ENCODE measurements at places on chromosomes 4 and X.
A peak's percentile ranks its signal among the peaks of the same experiment; 100 is the strongest.

DNA sequence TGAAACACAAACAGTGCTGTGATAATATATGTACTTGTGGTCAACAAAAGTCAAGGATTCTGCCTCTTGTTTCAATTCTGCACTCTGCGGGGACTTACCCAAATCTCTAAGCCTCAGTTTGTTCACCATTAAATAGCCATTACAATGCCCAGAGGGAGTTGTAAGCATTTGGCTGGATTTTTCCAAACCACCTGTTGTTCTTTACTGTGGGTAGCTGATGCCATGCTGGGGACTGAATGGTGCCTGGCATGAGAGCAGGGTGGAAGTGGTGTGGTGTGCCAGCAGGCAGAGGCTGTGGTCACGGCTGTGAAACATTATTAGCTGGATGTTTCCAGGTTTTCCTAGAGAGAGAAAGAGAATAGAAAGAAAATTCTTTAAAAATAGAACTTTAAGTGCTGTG is 60.7 kb upstream of the PAK3 start:
- DNase-seq, result no peak

DNA sequence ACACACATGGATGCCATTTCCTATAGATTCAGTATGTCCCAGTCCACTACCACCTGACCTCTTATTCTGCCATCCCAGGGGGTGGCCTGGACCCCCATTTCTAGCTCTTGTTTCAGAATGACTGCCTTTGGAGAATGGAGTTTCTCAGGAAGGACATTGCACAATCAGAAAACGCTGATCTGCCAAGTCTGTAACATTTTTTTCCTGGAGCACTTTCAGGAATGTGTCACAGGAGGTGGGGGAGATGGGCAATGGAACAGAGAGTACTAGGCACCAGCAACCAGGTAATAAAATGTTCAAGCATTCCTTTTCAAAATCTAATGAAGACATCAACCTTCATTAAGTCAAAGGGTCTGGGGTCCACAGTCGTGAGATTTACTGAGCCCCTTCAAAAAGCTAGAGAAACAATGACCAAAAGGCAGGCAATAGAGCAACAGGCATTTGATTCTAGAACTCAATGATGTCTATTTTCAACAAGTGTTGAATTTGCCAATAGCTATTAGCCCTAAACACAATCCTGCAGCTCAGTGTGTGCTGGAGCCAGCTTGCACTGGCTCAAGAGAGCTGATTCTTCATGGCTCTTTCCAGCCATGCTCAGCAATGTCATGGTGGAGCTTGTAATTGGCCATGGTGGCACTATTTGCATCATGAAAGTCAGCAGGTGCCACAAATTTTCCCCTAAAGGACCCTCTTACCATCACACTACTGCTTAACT is 87.1 kb downstream of the KDR start:
- no peak for DNase-seq

DNA sequence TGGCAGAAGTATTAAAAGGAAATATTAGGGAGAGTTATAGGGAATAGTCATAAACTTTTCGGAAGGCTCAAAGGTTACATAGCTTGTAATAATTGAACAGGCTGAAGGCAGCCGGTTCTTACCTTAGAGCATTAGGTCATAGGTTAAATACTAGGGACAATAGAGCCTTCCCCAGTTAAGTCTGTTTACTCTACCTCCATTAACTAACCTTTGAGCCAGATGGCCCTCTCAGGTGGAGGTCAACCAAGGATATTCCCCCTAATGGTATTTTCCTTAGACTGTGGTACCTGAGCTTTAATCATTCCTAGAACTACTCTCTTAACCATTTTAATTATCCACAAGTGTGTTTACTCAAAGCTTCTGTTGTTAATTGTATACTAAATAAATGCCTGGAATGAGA is 920.9 kb upstream of the PABPC4L start:
- DNase-seq, result no peak

DNA sequence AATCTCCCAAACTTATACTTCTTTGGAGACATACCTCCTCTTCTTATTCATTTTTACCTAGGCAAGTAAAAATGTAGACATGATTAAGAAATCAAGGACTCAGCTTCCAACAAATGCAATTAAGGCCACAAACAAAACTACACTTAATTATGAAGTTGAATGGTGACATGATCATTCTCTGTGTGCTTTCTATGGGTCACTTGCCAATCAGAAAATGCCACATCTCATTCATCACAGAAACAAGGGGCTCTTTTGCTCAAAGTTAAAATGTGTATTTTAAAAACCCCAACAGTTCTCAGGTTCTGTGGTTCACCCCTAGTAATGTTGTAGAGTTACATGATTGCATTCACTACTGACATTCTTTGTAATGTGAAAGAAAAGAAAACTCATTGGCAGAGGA is 273.5 kb downstream of the DCHS2 start:
- DNase-seq, result no peak

- no peak for DNase-seq
Observed at GRCh38 chr4:152696764-152697261, 17.0 kb upstream of the TMEM154 start.

GRCh38 chr4:158808399-158808798 is 39.6 kb downstream of the FNIP2 start:
- no peak for DNase-seq

- no peak for DNase-seq
Observed at GRCh38 chr4:42605264-42605663, 51.6 kb downstream of the ATP8A1 start.

DNA sequence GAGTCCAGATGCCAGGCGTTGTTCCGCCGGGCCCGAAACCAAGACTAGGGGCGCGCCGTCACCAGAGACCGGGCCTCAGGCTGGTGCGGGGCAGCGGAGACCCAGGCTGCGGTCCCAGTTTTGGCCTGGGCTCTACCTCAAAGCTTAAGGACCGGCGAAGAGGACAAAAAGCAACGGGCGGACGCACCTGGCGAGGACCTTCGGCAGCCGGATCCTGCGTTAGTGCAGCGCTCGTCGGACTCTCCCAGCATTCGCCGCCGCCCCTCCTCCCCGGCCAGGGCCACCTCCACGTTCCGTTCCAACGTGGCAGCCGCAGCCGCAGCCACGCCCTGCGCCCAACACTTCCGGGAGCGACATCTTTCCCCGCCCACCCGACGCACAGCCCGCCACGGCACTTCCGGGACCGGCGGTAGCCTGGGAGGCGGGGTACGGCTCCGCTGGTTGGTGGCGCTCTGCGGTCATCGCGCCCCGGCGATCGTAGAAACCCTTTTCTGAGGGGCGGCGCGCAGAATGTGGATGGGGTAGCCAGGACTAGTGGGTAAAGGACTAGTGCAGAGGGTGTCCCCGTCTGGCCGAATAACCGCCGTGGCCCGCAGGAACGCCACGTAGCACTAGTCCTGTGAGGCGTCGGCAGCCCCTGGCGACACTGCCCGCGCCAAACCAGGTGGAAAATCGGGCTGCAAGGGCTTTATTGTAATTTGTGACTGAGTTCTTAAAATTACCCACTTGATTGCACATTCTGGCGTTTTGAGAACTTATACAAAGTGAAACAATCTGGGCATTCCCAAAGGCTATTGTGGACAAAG is at the start of gene SEC31A:
Gene SEC31A, minus strand, starts transcription at position 253 of the 806 bp plus-strand sequence. CDS start 9,217 bp downstream, outside the sequence.
- DNase-seq, result peak; percentile 82

DNA sequence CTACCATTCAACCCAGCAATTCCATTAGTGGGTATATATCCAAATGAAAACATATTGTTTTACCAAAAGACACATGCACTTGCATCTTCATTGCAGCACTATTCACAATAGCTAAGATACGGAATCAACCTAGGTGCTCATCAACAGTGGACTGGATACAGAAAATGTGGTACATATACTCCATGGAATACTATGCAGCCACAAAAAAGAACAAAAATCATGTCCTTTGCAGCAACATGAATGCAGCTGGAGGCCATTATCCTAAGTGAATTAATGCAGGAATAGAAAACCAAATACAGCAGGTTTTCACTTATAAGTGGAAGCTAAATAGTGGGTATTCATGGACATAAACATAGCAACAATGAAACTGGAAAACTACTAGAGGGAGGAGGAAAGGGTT is 38.1 kb upstream of the BBS7 start:
- no peak for DNase-seq

DNA sequence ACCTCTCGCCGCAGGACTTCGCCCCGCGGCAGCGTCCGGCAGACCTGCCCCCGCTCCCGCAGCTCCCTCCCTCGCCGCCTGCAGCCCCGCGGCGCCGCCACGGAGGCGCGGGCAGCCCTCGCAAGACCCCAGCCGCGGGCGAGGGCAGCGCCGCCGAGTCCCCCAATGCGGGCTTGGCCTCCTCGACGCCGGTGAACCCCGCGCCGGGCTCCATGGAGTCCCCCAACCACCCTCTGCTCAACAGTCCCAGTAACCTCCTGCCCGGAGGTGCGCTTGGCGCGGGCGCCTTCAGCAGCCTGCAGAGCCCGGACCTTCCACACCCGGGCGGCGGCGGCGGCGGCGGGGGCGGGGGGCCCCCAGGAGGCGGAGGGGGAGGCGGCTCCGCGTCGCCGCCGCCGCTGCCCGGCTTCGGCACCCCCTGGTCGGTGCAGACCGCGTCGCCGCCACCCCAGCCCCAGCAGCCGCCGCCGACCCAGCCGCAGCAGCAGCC is 1.2 kb downstream of the CPEB2 start:
- no peak for DNase-seq

- DNase-seq, result no peak
Observed at GRCh38 chrX:24260842-24261550, 52.9 kb downstream of the SUPT20HL2 start.

GRCh38 chr4:167581449-167581965 is 347.2 kb upstream of the SPOCK3 start:
- DNase-seq, result no peak

- DNase-seq, result no peak
Observed at GRCh38 chr4:99722006-99722405, 64.4 kb upstream of the C4orf54 start.

DNA sequence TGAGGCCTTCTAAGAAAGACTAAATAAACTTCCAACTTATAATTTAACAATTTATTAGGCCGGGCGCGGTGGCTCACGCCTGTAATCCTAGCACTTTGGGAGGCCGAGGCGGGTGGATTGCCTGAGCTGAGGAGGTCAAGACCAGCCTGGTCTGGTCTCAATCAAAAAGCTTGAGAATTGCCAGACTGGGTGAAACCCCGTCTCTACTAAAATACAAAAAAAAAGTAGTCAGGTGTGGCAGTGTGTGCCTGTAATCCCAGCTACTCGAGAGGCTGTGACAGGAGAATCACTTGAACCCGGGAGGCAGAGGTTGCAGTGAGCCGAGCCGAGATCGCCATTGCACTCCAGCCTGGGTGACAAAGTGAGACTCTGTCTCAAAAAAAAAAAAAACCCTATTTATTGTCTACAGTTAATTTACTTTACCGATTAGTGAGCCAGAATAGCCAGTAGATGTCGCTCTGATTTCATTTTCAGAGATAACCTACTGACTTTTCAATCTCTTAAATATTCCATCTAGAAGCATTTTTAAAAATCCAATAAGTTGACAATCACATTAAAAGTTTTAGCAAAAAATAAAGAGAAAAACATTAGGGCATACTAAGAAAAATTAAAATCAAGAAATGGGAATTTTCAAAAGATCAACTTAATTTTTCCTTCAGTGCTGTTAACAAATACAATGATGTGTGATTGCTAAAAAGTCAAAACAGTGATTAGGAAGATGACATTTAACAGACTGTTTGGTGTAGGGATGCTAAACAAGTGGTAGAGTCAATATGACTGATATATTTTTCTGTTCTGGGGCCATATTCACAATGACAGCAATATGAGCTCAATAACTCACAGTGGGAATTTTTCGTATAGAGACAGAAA is 4.3 kb upstream of the SHROOM3 start:
- DNase-seq, result peak; percentile 25

GRCh38 chr4:158819942-158820786 is 51.3 kb downstream of the FNIP2 start:
- DNase-seq, result no peak

DNA sequence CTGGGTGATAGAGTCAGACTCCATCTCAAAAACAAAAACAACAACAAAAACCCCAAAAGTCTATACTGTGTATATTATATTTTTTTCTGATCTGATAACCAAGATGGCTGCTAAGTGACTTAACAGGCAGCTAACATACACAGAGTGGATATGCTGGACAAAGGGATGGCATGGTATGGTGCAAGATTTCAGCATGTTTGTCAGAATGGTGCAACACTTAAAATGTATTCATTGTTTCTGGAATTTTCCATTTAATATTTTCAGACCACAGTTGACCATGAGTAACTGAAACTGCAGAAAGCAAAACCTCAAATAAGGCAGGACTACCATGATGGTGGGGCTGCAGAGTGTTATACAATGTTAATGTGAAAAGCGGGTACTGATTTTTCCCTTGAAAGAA is 6.1 kb upstream of the BOD1L1 start:
- DNase-seq, result no peak

GRCh38 chr4:89737888-89738287 is 99.1 kb downstream of the SNCA start:
- DNase-seq, result peak; percentile 30

- peak; percentile 27 for DNase-seq
Observed at GRCh38 chr4:140071806-140072205, 82.2 kb downstream of the MAML3 start.

DNA sequence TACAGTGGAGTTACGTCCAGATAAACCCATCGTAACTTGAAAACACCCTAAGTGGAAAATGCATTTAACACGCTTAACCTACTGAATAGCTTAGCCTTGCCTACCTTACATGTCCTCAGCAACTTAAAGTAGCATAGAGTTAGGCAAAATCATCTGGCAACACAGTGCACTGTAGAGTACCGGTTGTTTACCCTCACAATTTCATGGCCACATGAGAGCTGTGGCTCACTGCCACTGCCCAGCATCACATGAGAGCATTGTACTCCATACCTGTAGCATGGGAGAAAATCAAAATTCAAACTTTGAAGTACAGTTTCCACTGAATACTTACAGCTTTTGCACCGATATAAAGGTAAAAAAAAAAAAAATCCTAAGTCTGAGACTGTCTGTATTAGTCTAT is 40.6 kb downstream of the GUCY1A1 start:
- DNase-seq, result no peak

DNA sequence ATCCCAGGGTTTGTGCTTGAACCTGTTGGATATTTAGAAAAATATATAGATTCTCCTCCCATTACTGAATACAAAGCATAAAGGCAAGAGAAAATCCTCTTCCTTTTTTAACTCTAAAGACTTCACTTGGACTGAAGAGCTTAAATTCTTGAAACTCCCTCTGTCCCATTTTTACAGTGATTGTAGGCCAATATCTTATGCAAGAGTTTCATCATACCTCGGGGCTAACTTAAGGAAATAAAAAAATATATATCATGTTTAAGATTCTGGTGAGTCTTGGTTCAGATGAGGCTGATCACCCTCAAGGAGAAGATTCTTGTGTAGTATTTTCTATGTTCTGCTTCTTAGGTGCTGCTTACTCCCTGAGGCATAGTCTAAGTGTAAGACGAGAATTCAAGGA is 1449.6 kb downstream of the C4orf33 start:
- no peak for DNase-seq
